ENCODE measurements at places on chromosomes 3 and 15.

- peak; percentile 51 for DNase-seq
Observed at GRCh38 chr3:61669668-61670299, 108.4 kb downstream of the PTPRG start.

DNA sequence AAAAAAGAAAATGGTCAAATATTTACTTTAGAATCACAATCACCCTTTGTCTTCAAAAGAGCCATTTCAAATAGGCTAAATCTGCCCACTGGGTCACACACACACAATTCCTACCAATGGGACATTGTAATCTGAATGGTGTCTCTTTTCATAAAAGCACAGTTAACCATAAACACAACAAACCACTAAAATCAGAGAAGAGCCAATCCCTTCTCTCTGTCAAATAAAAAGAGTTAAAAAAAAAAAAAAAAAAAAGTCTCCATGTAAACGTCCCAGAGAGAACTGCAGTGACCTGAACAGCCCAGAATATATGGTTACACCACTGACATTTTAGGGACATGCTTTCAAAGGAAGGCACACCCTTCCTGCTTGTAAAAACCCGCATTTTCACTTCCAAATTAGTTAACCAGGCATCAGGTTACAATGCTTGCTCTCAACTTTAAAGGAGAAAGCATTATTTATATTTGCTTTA, 63.7 kb downstream of the PRICKLE2 start:
- peak; percentile 41 for DNase-seq

DNA sequence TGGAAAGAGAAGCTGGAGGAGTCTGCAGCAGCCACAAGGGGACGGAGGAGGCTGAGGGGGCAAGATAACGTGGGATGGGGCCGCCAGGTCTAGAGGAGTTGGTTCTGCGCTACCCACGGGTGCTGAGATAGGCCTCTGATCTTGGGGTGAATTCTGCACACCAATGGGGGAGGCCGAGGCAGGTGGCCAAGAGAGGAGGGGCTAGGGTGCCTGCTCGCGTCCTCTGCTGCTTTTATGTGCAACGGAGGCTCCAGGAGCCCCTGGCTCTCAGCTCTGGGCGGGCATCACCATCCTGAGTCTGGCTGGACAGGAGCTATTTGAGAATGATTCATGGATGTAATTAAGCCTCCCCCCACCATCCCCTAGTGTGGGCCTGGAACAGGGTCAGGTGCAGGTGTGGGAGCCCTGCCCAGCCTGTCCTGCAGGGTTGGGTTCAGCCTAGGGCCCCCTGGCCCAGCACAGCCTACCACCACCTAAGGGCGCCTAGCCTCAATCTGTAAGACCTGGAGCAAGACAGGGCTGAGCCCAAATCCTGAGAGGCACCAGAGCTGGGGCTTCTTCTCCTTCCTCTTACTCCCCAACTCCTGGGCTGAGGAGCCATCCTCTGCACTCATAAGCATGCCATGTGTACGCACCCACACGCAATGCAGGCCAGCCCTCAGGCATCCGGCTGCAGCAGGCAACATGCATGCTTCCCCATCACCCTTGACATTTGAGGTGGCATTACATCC, 32.3 kb upstream of the SEMA3F start:
- no peak for DNase-seq

GRCh38 chr15:39433376-39433775, 147.5 kb upstream of the THBS1 start:
- DNase-seq: no peak

GRCh38 chr3:107428051-107428858, 51.0 kb downstream of the CCDC54 start:
- no peak for DNase-seq

- no peak for DNase-seq
Observed at GRCh38 chr15:43275740-43276562, 9.2 kb upstream of the TGM5 start.

GRCh38 chr15:34726406-34727100, 28.2 kb downstream of the GJD2 start:
- peak; percentile 8 for DNase-seq

GRCh38 chr3:58025406-58025805, 17.2 kb downstream of the FLNB start:
- DNase-seq: no peak
